ENCODE measurements at places on chromosomes 3 and 15.
A peak's percentile ranks its signal among the peaks of the same experiment; 100 is the strongest.

DNA sequence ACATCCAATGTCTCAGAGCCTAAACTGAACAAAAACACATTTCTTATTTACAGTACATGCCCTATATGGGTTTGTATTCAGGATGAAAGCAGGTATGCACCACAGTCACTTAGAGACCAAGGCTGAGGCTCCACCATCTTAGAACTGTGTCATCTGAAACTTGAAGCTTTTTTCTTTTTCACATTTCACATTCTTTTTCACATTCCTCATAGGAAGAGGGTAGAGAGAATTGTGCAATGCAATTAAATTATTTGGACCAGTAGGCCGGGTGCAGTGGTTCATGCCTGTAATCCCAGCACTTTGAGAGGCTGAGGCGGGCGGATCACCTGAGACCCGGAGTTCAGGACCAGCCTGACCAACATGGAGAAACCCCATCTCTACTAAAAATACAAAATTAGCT, 591.0 kb downstream of the MECOM start:
- no peak for DNase-seq

DNA sequence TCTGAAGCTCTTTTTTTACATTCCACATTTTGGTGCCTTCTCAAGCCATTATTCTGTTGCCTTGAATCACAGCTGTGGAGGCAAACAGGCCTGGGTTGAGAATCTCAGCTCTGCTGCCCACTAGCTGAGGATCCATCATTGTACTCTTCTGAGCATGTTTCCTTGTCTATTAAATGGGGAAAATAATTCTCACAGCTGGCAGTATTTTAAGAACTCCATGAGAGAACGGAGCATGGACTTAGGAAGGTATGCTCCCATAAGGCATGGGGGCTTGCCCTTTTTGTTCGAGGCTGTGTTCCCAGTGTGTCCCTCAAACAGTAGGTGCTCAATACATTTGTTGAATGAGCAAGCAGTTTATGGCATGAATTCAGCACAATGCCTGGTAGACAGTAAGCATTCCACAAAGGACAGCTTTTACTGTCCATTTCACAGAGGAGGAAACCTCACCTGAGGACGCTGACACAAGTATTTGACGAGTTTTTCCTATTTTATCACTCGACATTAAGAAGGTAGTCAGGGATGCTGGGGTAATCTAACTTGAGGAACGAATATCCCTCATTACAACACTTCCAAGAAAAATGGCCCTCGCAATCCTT, 2.1 kb upstream of the PTPRG start:
- no peak for DNase-seq

- DNase-seq = no peak
Observed at GRCh38 chr15:26941489-26941888, 29.5 kb upstream of the GABRG3 start.

DNA sequence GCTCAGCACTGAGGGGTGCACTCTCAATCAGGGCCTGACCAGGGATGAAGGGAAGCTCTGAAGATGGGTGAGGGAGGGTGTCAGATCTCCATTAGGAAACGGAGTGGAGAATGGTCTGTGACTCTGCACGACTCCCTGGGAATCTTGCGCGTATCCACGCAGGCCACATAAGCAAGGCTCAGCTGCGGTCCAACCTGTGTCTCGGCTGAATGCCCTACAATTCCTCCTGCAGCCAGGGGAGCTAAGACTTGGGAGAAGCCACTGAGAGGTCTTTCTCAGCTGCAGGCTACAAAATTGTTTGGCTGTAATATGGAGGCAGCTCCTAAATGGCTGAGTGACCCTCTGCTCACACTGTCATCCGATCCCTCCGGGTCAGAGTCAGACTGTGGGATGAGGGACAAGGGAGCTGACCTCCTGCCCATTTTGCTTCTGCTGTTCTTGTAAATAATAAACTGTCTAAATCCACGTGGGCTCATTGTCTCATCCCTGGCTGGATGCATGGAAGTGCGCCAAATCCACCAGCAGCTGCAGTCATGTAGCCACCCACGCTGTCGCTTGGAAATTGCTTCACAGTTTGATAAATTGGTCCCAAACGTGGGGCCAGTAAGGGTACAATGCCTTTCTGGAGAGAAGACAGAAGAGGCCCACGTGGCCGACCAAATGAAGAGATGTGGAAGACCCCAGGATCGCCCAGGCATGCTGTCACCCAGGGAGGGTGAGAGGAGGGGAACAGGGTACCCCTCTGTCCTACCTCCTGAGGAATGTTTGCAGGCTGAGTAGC, 30.5 kb downstream of the ALS2CL start:
- DNase-seq = no peak

GRCh38 chr3:5784690-5785089, 597.2 kb downstream of the EDEM1 start:
- peak; percentile 92 for DNase-seq

- no peak for DNase-seq
Observed at GRCh38 chr3:102307442-102307841, 127.4 kb upstream of the ZPLD1 start.

GRCh38 chr3:30034246-30034991, 572.0 kb upstream of the TGFBR2 start:
- no peak for DNase-seq

- DNase-seq = no peak
Observed at GRCh38 chr3:28986922-28987321, 293.9 kb upstream of the RBMS3 start.

DNA sequence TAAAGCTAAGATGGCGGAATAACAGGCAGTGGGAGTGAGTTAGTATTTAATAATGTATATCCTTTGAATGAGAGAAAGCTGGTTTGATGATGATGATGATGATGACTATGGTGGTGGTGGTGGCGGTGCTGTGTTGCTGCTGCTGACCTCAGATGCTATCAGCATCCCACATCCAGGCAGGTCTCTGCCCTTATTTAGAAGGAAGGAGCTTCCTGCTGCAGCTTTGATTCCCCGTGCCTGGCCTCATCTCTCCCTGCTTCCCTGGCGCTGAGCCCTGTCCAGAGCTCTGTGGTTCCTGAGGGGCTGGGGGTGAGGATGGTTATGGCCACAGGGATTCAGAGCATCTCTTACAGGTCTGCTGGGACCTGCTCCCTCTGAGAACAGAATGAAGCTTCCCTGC, 73.1 kb downstream of the RAB11A start:
- no peak for DNase-seq

DNA sequence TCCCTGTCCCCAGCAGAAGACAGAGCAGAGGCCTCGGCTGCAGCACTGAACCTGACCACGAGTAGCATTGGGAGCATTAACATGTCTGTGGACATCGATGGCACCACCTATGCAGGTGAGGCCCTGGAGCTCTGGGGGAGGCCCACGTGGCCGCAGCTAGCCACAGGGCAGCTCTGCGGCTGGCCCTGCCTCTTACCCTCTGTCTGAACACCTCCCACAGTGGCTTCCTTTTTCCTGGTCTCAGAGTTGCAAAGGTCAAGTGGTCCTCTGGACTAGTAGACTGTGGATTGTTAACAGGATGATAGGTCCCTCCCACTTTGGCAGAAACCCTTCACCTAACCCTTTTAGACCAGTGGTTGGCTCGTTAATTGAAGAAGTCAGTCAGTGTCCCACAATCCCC, 22.5 kb upstream of the CLK3 start:
- no peak for DNase-seq

GRCh38 chr3:128123156-128123537, 465 bp downstream of the RUVBL1 start:
- no peak for DNase-seq

DNA sequence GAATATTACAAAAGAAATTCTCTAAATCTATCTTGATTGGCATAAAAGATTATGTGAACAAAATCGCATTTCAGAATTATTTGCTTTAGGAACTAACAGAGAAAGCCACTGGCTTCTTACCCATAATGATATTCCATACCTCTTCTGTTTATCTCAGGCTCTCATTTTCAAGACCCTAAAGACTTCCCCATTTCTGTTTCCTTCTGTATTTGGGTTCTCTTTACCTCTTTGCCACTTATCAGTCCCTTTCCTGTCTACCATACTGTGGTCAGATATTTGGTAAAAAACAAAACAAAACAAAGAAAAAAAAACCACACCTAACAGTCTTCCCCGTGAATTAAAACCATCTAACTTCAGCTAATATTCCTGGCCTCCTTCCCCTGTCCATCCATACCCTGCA, 108.5 kb downstream of the LRRC28 start:
- DNase-seq = no peak

GRCh38 chr3:78242724-78243123, 1202.8 kb downstream of the ROBO2 start:
- DNase-seq = no peak

DNA sequence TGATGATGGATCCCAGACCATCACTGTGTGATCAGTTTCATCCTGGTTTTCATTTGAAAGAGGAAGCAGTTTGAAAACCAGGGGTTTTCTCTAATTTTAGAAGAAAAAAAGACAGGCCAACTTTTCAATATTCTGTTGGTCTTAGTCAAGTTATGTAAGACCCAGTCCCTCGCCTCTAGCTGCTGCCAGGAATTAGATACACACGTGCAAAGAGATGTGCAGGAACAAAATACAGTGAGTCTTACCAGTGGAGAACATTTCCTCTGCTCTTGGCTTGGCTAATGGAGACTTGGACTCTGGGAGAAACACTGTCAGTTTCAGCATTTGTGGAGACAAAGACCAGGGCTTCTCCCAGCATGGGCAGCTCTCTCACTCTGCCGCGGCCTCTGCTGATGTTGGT, 214.9 kb upstream of the C2CD4B start:
- no peak for DNase-seq

DNA sequence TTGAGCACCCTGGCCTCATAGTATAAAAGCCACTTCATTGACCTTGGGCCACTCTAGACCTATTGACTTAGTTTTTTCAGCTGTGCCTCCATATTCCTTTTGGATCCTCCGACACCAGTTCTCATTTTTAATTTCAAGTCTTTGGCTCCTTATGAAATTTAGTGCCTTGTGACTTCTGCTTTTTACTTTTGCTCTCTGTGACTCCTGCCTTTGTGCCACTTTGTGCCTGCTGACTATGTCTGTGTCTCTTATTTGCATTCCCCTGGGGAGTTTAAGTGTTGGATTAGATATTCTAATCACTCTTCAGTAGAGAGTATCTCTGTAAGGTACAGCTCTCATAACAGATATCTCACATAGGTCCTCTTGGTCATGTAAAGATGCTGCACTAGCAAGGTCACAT, 39.6 kb upstream of the GPR149 start:
- no peak for DNase-seq

GRCh38 chr15:70269991-70270751, 172.5 kb upstream of the TLE3 start:
- no peak for DNase-seq

- no peak for DNase-seq
Observed at GRCh38 chr3:17027318-17027717, 142.6 kb downstream of the PLCL2 start.

GRCh38 chr3:4359805-4360502, 56.8 kb downstream of the SETMAR start:
- DNase-seq = no peak

DNA sequence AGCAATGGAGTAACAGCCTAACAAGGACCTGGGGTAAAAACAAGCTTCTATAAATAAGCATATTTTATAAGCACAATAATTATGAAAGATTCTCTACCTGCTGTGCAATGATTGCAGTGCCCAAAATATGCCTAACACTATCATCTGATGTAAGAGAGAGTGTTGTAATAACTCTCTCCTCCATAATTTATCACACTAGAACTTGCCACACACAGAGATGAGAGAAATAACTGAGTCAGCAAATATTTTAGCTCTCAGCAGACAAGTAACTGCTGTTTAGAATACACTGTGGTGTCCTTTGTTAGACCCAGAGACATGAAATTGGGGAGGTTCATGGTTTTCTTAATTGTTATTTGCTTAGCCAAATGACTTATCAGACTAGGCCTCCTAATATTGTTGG, 105.3 kb upstream of the ACP3 start:
- DNase-seq = no peak

DNA sequence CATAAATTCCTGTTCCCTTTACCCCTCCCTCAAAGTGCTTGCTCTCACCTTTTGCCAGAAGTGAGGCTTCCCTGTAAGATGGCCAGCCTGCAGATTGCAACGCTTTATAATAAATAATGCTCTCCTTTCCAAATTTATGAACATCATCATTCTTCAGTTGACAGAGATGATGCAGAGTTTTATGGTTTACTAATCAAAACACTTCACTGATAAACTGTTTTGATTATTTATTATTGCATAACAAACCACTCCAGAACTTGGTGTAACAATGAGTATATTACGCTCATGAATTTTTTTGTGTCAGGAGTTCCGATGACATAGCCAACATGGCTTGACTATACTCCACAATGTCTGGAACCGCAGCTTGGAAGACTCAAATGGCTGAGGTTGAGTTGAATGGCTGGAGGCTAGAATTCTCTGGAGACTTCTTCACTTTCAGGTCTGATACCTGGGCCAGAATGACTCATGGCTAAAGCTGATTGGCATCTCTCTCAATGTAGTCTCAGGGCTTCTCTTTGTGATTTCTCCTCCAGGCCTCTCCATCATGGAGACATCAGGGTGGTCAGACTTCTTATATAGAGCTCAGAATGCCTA, 27.3 kb upstream of the TGFBR2 start:
- no peak for DNase-seq

DNA sequence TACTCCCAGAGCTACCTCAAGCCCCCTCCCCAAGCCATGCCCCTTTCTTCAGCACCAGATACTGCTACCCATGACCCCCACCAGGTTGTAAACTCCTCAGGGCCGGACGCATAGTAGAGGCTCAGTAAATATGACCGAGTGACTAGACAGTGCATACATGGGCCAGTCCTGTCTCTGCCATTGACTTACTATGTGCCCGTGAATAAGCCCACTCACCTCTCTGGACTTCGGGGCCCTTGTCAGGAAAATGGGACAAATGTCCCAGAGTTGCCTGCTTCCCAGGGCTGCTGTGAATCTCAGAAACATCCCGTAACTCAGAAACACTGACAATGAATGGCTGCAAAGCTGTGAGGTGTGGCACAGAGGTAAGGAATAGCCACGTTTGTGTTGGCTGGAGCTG, 48.2 kb upstream of the FGD5 start:
- DNase-seq = no peak

DNA sequence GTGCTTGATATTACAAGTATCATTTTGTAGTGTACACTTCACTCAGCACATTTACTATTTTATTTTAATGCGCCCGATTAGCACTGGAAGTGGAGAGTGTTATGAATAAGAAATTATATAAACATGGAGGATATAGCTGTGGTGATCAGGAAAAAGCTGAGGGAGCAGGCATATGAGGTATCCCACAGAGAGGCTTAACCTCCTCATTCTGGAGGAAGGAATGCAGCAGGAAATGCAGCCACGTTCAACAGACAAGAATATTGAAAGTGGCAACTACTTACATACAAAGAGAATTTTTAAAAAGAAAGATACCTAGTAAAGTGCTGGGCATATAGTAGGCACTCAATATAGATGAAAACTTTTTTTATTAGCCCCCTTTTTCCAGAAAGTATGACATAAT, 166.0 kb upstream of the SATB1 start:
- DNase-seq = peak; percentile 17
